ENCODE measurements at places on chromosomes 11 and 22. TPM values are rescaled to one million over a fixed set of nuclear protein-coding genes. Genes with fewer than 3 reads are reported as not detected.

TREH gene
- not detected for total RNA-seq

CTSD gene
- total RNA-seq, result 735 TPM

GDPD4 gene
- total RNA-seq, result not detected

CCDC157 gene
- 6.2 TPM for total RNA-seq

MUC2 gene
- total RNA-seq, result 0.04 TPM

F2 gene
- 0.20 TPM for total RNA-seq

BCR gene
- total RNA-seq, result 54.9 TPM

CRYBB2 gene
- 1.0 TPM for total RNA-seq

TCP11L1 gene
- total RNA-seq, result 8.1 TPM

CASP5 gene
- total RNA-seq, result not detected

HORMAD2 gene
- total RNA-seq, result not detected

C11orf86 gene
- not detected for total RNA-seq

ST14 gene
- total RNA-seq, result 141 TPM

INS gene
- total RNA-seq, result not detected

NUP160 gene
- total RNA-seq, result 73.2 TPM

DNA sequence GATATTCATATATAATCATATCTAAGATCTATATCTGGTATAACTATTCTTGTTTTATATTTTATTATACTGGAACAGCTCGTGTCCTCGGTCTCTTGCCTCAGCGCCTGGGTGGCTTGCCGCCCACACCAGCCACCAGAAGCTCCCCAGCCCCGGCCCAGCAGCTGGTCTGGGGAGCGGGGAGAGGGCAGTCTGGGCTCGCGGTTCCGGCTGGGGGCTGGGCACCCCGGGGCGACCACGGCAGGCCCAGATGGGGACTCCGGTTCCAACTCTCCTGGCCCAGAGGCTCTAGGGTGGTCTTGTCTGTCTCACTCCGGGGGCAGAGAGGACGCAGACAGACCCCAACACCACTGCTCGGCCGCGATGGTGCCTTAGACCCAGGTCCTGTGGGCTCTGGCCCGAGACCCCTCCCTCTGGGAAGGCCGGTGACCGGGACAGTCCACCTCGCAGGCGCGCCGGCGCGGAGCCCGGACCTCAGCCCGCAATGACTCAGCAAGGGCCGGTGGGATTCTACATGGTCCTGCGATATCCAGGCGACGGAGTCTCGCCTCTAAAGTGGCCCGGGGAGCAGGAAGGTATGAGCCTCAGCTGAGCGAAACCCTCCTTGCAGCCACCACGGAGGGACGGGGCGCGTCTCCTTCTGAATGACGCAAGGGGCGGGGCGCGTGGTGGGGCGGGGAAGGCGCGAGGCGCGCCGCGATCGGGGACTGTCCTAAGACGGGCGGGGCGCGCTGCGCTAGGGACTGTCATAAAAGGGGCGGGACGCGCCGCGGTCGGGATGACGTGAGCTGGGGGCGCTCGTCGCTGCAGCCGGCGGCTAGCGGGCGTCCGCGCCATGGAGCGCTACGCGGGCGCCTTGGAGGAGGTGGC, at the start of gene DGCR6:
Gene DGCR6 (plus strand): TSS at position 781 of the 870 bp plus-strand sequence. CDS start 55 bp downstream, at position 836.
- DNase-seq, result no peak

DNA sequence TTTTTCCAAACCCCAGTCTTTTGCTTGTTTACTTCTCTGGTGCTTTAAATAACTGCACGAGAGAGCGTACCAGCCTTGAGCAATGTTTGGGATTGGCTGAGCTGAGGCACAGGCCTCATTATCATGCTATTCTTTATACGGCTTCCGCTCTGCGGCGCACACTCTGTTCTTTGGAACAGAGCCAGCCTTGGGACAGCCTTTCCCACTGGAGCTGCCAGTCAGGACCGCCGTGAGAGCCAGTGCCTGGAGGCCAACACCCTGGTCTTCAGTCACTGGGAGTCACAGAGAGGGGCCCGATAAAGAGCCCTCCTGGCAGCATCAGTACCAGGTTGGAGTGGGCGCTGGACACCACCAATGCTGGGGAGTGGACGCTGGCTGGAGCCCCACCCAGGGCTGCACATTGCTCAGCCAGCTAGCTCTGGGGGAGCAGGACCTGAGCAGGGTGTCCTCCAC, 125.6 kb downstream of the BCR start:
- DNase-seq, result no peak

- no peak for DNase-seq
Measured at GRCh38 chr22:43831561-43832392, 19.7 kb upstream of the EFCAB6 start.

DNA sequence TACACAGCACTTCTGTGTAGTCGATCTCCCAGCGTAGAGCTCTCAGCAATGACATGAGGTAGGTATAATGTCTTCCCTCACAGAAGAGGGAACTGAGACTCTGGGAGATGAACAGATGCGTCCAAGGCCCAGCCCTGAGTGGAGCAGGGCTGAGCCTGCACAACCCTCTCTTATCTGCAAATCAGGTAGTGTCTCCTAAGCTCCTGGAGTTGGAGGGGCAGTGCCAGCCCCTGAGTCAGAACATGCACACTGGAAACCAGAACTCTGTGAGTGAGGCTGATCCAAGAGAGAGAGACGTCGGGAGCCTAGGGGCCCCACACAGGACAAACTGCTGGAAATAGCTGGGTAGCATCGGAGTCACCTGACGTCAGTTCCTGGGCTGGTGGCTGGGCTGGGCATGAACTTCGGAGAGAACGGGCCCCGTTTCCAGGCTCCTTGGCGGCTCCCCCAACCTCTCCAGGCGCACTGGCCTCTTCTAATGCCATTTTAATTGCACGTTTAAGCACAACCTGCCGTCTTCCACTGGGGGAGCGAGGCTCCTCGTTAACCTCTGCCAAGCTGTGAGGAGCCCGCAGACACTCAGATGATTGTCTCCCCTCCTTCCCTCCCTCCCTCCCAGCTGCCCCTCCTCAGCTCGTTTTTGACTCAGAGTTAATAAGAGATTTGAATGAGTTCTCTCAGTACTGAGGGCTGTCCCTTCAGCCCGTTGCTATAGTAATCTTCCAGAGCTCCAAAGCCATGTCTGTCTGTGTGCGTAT, 191.2 kb upstream of the TBCEL start:
- no peak for DNase-seq

- DNase-seq, result no peak
Measured at GRCh38 chr22:43992331-43992821, 31.7 kb upstream of the PARVB start.

DNA sequence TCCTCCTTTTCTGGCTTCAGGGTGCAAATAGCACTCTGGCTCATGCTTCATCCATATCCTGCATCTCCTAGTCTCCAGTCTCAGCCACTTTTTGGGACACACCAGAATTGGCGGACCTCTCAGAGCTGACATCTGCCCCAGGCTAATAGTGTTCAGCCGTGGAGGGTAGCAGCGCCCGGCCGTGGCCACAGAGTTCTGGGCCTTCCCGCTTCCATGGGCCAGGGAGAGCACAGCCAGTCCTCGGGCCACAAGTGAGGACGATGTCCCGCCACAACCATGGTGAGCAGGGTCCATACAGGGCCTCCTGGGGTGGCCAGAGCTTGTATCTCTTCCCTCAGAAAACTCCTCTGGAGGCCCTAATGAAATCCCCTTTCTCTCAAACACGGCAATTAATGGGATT, 26.0 kb downstream of the DKK3 start:
- no peak for DNase-seq

GRCh38 chr11:83502041-83502440, 215.9 kb upstream of the CCDC90B start:
- no peak for DNase-seq

- DNase-seq, result no peak
Measured at GRCh38 chr22:30336752-30337460, 10.2 kb upstream of the TBC1D10A start.

DNA sequence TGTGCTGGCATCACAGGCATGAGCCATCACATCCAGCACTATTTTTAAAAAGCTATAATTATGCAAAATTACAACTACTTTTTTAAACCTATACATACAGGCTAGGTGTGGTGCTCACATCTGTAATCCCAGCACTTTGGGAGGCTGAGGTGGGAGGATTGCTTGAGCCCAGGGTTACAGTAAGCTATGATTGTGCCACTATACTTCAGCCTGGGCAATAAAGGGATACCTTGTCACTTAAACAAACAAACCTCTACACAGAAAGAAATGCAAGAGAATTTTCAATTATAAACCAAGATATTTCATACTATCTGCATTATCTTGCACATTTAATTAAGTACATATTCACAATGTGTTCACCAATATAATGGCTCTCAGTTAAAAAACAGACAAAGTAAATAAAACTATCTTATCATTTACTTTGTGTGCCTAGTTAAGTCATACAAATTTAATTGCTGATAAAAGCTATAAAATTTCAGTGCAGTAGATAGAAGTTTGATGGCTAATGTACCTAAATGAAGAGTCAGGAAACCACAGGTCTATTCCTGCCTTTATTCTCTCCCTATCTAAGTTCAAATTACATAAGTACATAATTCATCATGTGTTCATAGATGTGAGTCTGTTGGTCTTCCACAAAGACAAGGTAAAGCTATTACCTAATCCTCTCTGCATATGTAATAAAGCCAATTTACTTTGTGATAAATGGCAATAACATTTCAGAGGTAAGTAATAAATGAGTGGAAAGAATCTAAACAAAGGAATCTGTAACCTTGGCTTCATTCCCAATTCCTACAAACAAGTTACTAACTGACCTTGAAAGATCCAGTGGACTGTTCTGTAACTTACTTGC, 9.0 kb upstream of the RDX start:
- DNase-seq, result no peak

DNA sequence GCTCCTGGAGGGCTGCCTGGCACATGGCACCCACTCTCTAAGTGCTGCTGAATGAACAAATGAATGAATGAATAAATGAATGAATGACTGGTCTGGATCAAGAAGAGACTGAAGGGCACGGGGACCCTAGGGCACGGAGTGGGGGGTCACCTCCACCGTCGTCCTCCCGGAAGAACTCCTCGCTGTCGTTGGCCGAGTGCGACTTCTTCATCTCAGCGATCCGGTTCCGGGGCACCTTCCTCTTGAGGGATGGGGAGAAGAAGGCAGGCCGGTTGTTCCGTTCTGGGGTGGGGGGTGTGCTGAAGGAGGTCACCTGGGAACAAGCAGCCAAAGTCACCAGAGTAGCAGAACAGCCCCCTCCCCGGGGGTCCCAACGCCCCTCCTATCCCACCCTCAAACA, 36.0 kb downstream of the NUP50 start:
- DNase-seq, result no peak

DNA sequence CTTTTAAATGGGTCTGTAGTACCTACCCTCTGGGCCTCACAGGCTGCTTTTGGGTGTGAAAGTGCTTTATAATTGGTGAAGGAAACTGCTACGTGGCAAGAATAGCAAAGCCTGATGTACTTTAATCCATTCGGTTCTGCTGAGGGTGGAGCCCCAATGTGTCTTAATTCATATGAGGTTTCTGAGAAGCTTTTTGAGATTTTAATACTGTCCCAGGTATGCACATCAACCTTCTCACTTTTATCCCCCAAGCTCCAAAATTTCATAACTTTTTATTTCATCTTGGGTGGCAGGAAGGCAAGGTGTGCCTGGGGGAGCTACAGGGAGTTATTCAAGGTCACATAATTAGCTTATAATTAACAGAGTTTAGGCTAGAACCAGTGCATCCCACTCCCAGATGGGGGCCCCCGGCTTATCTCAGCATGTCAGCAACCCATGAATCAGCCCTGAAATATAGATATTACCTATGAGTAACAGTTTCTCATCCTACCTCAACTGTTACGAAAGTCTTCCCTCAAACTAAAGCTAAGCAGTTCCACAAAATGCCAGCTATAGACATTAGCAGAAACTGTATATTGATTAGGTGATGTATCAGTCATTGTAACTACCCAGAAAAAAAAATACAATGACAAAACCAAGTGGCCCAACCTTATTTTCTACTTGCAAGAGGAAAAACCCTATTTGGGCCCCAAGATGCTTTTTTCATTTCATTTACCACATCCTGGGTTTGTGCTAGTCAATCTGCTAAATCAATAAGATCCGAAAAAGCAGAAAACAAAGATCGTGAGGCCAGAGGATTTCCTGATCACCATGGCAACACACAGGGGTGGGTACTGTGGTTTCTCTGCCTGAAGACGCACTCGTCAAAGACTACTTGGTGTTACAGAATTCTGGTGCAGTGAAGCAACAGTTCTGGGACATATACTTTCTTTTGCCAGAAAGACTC, 26.7 kb downstream of the CD44 start:
- peak; percentile 85 for DNase-seq

DNA sequence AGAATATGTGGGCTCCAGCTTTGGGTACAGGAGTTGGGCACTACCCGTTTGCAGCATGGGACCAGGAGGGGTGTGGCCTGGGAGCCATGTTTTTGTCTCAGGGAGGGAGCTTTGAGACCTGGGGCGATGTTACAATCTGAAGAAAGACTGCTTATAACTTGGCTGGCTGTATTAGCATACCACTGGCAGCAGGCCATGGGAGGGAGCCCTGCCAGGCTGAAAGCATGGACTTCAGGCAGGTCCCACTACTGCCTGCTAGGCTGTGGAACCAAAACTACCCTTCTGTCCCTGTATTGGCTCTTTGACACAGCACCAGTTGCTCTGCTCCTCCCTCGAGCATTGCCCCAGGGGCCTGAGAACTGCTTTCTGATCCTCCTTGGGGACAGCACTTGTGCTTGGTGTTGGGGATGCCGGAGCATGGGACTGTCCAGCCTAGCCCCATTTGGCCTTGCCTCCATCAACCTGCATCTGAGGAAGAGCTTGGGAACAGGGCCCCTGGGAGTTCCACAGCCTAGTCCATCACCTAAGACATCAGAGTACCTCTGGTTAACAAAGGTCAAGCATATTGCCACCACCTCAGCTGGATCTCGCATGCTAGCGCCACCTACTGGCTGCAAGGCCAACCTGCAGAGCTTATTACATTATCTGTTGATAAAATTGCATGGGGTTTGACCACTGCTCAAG, 217.4 kb downstream of the SBF2 start:
- peak; percentile 12 for DNase-seq

- peak; percentile 93 for DNase-seq
Measured at GRCh38 chr11:64803158-64803845, at the start of gene MAP4K2. Gene MAP4K2, minus strand, starts transcription at chr11:64803214. Its CDS starts 65 bp downstream, at chr11:64803149.

DNA sequence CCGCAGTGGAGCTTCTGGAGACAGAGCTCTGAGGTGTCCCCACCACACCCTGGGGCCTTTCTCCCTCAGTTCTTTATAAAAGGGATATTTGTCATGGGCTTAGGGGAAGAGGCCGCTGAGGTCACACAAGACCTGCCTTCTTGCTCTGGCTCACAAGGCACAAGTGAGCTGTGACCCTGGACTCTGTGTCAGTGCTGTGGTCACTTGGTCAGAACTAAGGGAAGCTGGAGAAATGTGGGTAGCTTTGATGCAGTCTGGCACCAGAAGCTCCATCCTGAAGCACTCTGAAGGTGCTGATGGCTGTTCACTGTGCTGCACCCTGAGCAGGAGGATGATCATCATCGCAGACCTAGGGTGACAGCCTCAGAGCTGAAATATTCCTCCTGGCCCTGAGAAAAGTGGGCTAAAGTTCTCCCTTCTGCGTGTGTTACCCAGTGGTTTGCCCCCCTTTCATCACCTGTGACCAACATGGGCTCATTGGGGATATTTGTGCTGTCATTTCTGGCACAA, 28.1 kb upstream of the VPREB1 start:
- no peak for DNase-seq

GRCh38 chr11:74749965-74750296, 1.3 kb downstream of the RNF169 start:
- no peak for DNase-seq

GRCh38 chr22:21003782-21004181, 1.9 kb upstream of the THAP7 start:
- no peak for DNase-seq
